Stimulated activated CD8-positive, alpha-beta memory T cell treated with anti-CD3 and anti-CD28 coated beads, Interleukin-15, amount 100 ng/mL, for 1 hour (primary cell): ENCODE measurements at places on chromosomes 11 and 22.
A peak's percentile ranks its signal among the peaks of the same experiment; 100 is the strongest.

DNA sequence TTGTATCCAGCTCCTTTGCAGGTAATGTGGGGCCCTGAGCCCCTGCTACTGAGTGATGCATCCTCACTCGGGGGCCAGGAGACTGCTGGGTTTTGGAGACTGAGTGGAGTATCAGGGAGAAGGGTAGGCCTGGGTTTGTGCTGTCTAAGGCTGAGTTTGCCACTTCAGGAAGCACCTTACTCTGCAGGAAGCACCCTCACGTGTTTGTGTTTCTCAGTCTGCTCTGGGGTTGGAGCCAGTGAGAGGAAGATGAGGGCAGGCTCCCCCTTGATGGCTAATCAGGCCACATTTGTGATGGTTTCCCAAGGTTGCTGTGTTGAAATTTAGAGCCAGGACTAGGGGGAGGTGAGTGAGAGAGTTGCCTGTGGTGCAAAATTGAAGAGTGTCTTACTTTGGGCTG is 13.7 kb upstream of the THY1 start:
- no peak for DNase-seq

GRCh38 chr11:131207901-131208300 is 162.5 kb upstream of the NTM start:
- DNase-seq, result no peak

DNA sequence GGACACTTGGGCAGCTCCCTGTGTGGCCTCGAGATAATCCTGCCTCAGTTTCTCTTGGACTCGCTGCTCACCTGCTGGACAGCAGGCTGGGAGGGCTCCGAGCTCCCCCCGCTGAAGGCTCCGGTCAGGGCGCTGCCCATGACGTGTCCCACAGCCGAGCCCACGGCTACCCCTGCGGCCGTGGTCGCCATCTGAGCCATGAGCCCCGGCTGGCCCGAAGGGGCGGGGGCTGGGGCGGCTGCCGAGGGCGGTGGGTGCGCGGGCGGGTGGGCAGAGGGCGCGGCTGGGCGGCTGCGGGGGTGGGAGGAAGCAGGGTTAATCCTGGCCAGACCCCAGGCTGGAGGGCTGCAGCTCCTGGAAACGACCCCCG is 484 bp downstream of the CHCHD10 start:
- DNase-seq, result no peak

GRCh38 chr22:30643055-30643875 is 7.7 kb downstream of the SLC35E4 start:
- no peak for DNase-seq

- no peak for DNase-seq
Measured at GRCh38 chr11:75223954-75224643, 16.5 kb upstream of the TPBGL start.

GRCh38 chr11:124096364-124096763 is 18.9 kb upstream of the VWA5A start:
- no peak for DNase-seq

GRCh38 chr22:17647991-17648390 is 9.4 kb downstream of the BCL2L13 start:
- DNase-seq, result no peak

GRCh38 chr22:25970999-25971811 is 198.1 kb upstream of the SEZ6L start:
- DNase-seq, result no peak

DNA sequence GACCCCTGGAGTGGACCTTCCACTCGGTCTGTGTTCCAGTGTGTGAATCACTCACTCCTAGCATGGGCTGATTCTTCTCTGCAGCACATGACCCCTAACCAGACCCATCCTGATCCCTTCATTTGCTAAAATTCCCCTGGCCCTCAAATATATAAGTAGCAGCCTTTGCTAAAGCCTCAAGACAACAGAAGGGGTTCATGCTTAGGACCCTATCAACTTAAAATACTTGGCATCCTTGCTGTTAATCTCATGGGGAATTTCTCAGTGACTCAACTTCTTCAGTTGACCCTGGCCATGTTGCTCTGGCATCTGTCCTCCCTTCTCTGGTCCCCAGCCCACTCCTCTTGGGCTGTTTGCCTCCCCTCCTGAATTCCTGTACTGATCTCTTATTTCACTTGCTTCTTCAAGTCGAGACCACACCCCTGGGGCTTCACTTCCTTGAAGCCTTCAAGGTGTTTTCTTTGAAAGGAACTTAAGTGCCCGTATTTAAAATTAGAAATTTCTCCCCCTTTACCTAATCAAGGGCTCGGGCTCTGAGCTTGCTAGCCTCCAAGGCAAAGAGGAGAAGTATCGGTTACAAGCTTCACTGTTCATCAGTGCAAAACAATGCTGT is 23.6 kb downstream of the NNMT start:
- no peak for DNase-seq

DNA sequence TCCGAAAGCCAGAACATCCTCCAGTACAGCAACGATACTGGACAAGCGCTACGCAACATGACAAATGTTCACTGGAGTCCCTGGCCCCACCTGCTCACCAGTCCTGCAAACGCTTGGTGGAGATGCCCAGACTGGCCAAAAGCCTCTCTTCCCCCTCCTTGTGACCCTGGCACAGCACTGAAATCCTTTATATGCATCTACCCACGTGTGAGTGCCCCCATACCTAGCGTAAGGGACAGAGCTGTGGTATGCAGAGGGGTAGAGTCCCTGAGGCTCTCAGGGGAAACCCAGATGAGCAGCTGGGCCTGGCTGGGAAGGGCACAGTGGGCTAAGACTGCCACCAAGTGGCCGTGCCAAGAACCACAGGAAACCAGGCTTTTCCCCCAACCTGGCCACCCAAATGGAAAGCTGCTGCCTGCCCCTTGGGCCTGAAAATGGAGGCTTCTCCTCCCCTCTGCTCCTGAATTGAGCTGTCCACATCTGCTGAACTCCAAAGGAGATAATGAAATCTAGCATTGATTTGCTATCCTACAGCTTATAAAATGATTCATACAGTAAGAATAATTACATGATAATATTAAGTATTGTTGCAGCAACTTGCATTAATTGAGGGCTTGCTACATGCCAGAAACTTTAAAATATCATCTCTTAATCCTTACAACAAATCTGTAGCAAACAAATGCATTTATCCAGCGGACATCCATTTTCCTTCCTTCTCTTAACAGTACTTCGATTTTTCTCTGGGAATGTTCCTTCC is 24.8 kb upstream of the TTC12 start:
- peak; percentile 34 for DNase-seq

GRCh38 chr22:26707581-26707980 is 50.2 kb downstream of the MIAT start:
- no peak for DNase-seq

DNA sequence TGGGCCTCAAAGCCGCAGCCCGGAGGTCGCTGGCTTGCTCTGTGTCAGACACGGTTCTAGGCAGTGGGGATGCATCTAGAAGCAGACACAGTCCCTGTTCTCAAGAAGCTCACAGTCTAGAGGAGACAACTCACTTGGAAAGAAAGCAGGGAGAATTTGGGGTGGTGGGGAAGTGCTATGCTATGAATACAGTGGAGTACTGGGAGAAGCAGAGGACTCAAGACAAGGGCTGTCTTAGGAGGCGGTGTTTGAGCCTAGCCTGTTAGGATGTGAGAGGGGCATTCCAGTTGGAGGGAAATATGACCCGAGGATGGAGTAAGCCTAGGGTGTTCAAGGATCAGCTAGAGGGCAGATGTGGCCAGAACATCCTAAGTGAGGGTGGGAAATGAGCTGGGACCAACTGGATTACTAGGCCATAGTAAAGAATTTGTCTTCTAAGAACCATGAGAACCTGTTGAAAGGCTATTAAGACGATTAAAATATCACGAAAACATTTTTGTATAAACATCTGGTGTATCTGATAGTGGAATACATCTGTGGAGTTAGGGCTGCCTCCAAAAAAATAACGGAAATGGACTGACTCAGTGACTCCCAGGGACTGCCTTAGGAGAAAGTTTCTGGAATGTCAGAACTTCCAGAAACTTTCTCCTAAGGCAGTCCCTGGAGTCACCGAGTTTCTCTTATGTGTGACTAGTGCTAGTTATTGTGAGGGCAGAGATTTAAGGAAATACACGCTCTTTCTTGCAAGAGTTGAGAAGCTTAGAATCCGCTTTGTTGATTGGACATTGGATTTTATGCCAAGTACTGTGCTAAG is 1.1 kb upstream of the PITPNB start:
- DNase-seq, result no peak

- DNase-seq, result no peak
Measured at GRCh38 chr11:76663486-76663810, 7.1 kb downstream of the LRRC32 start.

GRCh38 chr11:725624-726202 is 19.7 kb downstream of the EPS8L2 start:
- DNase-seq, result no peak

DNA sequence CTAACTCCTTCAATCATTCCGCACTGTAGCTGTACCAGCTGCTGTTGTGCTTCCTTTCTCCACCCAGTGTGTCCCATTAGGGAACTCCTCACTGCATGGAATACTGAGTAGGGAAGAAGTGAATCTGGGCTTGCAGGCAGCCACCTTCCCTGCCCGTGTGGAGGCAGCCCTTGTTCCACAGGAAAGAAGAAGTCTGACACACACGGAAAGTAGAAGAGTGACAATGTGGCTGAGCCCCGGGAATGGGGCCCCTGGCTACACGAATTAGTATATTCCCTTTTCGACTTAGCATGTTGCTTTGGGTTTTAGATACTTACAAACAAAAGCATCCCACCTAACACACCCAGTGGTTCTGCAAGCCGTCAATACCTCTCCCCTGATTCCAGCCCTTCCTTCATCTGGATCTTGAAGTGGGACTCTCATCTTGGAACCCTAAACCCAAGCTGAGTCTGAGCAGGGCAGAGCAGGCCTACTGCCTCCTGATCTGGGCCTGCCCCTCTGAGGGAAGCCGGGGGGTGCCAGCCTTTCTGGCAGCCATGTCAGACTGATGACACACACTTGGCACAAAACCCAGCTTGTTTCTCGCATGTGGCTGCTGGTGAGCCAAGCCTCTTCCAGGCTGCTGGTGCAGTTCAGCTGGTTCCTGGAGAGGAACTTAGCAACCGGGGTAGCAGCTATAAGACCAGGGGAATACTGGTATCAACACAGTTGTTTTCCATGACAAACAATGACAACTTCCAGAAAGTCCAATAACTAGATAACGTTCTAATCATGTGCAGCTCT is 71.6 kb downstream of the C11orf58 start:
- no peak for DNase-seq

- DNase-seq, result no peak
Measured at GRCh38 chr22:17161991-17162390, 2.9 kb upstream of the HDHD5 start.

GRCh38 chr11:33867996-33868646 is 23.8 kb downstream of the LMO2 start:
- no peak for DNase-seq

DNA sequence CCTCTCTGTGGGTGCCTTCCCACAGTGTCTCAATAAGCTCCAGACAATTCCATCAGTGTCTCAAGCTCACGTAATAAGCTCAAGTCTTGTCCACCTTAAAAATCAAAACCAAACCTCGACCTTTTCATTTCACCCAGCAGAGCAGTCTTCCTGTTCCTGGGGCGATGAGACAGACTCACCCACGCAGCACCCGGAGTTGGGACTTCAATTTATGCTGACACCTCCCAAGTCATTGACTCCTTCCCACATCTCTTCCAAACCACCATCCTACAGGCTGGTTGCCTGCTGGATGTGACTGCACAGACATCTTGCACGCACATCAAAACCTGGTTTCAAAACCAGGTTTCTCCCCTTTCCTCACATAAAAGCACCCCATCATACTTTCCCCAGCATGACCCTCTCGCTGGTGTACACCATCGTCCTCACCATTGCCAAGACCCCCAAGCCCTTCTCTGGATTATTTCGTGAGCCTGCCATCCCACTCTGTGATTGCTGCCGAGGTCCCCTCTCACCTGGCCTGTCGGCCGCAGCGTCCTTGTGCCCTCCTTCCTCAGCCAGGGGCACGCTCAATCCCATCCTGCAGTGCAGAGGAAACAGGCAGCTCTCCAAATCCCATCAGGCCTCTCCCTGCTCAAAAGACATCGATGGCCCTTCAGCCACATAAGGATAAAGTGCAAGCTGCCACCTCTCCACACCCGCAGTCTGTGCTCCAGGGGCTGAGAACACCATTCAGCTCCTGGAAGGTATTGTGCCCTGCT is 45.1 kb upstream of the FBXO3 start:
- DNase-seq, result no peak

DNA sequence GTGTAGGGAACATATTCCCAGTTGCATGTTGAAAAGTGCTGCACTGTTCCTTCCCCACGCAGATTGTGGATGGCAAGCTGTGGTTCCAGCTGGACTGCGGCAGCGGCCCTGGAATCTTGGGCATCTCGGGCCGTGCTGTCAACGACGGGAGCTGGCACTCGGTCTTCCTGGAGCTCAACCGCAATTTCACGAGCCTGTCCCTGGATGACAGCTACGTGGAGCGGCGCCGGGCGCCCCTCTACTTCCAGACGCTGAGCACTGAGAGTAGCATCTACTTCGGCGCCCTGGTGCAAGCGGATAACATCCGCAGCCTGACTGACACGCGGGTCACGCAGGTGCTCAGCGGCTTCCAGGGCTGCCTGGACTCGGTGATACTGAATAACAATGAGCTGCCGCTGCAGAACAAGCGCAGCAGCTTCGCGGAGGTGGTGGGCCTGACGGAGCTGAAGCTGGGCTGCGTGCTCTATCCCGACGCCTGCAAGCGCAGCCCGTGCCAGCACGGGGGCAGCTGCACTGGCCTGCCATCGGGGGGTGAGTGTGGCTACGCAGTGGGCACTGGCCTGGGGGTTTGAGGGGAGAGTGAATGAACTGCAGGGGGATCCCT is 102.7 kb upstream of the MTNR1B start:
- DNase-seq, result no peak

DNA sequence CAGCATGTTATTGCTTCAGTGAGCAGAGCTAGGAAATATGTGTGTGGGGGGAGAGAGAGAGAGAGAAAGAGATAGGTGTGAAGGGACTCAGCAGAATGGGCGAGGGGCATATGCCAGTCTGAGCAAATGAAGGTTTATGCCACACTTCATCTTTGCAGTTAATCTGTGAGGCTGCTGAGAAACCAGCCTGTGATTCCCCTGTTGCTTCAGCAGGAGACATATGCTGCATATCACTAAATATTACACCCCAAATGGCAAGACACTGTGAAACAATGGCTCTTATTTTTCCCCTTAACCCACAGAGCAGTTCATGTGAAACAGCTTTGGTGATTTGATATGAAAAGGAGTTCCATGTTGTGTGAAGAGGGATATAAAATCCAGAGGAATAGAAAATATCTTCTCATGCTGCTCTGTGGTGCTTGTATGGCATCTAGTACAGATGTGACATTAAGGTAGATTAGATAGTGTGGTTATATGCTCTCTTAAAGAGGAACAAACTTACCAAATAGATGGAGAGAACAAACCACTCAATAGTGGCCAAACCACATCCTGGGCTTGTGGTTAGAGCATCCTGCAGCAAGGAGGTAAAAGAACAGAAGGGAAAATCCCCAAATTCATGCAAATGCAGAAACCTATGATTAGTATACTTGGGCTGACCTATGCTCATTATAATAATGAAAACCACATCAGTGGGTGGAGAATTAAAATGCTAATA is 864.2 kb downstream of the FAM181B start:
- DNase-seq, result peak; percentile 49

GRCh38 chr11:78061921-78062311 is 1.7 kb upstream of the THRSP start:
- DNase-seq, result no peak

- DNase-seq, result no peak
Measured at GRCh38 chr11:63767565-63768236, 874 bp downstream of the ZFTA start.
